Left ventricle myocardium superior (tissue), 1 donor: ENCODE measurements at places on chromosomes 6 and 20.

DNA sequence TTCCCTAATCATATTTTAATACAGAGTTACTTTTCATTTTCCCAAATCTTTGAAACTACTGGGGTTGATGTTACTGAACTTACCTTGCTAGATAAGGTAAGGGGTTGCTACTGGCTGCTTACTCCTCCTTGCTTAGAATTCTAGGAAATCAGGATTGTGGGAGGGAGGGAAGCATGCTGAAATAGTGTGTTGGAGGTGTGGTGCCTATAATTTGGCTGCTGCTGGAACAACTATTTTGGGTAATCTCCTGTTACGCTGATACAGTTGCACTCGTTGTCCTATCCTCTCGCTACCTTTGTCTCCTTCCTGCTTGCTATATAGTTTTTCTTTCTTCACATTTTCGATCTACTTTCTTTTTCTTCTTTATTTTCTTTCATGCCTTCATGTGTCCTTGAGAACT, 83.7 kb downstream of the BMP2 start:
- no peak for DNase-seq

GRCh38 chr20:13800728-13801134, 15.9 kb downstream of the NDUFAF5 start:
- DNase-seq, result peak; percentile 96

GRCh38 chr6:9520417-9521151, 894.3 kb downstream of the TFAP2A start:
- no peak for DNase-seq

DNA sequence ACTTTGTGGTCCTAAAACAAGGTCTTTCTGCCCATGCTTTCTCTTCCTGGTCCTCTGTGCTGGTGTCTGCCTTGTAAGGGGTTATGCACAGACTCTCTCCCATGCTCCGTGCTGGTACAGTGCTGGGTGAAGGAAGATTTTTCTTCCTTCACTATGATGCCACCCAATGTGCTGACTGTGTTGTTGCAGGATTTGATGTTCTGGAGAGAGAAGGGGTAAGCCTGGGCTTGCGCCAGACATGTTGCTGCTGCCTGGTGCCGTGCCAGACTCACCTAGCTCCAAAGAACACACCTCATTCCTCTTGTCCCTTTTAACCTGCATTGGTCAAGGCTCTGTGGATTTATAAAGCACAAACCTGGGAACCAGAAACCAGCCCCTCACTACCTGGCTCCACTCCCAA, 28.4 kb upstream of the ARMH2 start:
- no peak for DNase-seq

- DNase-seq, result no peak
Observed at GRCh38 chr6:105894556-105894955, 191.6 kb upstream of the PRDM1 start.

DNA sequence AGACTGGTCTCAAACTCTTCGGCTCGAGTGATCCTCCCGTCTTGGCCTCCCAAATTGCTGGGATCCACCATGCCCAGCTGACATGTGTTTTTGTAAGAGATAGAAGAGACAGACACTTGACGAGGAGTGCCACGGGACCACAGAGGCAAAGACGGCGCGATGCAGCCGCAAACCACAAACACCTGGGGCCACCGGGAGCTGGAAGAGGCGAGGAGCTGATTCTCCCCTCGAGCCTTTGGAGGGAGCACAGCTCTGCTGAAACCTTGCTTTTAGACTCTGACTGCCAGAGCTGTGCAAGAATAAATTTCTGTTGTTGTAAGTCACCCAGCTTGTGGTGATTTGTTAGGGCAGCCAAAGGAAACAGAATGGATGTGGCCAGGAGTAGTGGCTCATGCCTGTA, 46.9 kb downstream of the TFAP2C start:
- DNase-seq, result no peak
